Activated CD4-positive, CD25-positive, alpha-beta regulatory T cell treated with anti-CD3 and anti-CD28 coated beads, Interleukin-2, amount 50 U/mL, for 24 hours (primary cell): ENCODE measurements at places on chromosomes 11 and 22.

DNA sequence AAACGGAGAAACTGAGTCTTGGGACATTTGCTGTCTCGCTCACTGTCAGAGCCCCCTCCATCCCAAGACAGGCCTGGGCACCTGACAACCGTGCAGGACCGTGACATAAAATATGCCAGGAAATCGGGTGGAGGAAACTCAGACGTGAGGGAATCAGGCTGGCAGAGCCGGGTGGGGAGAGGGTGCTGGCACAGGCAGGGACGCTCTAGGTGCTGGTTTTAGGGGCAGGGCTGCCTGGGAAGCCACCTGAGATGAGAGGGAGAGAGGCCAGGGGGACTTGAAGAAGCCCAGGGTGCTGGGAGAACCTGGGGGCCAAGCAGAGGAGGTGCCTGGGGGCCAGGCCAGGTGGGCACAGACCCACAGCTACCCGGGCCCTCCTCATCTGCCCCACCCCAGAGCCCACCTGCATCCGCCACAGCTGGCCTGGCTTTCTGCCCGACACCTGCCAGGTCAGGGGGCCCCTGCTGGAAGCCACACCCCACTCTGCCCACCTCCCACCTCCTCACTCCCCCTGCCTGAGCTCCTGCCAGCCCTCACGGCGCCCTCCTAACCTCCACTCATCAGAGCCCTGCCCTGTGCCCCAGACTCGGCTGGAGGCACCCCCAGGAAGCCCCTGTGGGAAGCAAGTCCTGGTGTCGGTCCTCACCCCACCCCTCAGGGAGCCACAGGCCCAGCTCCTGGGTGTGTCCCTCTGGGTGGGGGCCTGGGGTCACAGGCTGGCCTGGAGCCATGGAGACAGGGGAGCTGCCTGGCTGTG is 27.3 kb upstream of the MUC5AC start:
- ATAC-seq = no peak

DNA sequence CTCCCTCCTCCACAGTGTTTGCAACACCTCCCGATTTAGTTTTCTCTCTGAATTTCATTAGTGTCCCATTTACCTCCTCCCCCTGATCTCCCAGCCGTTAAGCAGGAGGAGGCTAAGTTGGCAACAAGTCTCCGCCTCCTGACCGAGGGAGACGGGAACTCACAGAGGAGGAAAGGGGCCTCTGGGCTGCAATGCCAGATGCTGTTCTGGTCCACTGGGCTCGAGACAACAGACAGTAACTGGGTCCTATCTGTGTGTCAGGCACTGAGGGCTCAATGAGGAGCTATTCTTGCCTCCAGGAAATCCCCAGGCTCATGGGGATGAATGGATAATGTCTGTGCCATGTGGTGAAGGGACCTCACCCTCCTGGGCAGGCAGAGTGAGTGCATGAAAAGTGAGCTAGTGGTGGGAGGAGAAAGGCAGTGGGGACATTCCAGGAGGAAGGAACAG is 228.1 kb downstream of the TENM4 start:
- no peak for ATAC-seq

DNA sequence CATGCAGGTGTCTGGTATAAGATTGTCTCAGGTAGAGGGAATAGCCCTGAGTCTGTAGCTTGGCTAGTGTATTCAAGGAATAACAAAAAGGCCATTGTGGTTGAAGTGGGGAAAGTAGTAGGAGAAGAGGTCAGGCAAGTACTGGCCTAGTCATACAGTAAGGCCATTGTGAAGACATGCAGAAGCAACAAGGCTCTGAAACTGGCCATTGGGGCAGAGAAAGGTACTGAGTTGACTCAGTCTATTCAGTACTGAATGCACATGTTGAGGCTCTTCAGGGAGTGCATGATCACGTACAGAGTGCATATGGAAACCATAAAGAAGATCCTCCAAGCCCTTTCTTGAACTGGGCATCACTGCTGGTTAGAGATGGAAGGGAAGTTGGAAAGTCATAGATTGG is 477.6 kb downstream of the SOX6 start:
- no peak for ATAC-seq

DNA sequence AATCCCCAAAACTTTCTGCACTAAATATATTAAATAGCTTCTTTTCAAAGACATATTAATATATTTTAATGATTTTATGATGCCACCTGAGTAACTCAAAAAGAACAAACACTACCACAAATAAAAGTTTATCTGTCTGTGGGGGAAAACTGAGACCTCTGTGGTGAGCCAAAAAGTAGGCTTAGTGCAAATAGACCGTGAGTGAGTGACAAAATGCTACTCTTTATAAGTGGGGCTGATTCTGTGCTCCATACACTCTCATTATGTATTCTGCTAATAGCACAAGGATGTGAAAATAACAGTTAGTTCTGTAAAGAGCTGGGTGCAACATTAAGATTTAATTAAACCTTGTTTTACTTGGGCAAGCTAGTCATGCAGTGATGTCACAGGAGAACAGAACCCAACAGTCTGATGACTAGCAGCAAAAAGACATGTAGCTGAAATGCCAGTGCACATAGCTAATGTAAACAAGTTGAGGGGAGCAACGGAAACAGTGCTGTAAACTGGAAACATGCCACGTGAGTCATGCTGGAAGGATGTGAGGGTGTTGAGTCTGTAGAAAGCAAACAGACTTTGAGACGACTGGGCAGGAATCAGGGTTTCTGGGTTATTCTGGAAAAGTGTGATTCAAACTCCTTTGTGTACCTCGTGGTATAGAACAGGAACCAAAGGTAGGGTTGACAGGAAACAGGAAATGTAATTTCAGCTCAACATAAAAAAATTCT is 1130.4 kb downstream of the LRRC4C start:
- no peak for ATAC-seq

DNA sequence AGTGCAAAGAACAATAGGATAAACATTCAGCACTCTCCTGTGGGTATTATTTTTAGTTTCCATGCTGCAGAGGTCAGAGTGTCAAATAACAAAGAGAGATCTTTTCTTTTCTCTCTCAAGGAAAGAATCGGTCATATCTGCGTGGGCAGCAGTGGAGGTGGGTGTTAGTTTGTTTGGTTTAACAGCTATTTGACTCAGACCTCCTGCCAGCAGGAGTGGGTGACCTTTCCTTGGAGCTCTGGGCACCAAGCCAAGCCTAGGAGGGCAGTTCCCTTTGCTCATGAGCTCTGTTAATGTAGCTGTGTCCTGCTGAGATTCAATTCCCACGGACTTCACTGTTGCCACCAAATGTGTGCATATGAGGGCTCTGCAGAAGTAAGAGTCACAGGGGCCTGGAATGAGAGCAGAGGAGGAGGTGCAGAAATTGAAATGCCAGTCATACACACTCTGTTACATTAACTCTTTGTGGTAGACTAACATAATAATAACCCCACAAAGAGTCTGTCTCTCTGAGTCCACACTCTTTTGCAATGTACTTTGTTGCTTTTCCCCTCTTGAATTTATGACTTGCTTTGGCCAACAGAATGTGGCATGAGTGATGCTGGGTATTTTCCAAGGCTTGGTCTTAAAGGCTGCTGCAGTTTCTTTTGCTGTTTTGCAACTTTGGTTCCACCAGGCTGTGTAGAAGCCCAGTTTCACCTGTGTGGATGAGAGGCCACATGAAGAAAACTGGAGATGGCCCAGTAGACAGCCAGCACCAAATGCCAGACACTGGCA is 76.0 kb upstream of the GRK3 start:
- ATAC-seq = peak; percentile 34

- no peak for ATAC-seq
These were observed 384.5 kb downstream of the AASDHPPT start for GRCh38 chr11:106461839-106462545.

- no peak for ATAC-seq
These were observed 12.0 kb upstream of the TMPRSS13 start for GRCh38 chr11:117941163-117941707.

DNA sequence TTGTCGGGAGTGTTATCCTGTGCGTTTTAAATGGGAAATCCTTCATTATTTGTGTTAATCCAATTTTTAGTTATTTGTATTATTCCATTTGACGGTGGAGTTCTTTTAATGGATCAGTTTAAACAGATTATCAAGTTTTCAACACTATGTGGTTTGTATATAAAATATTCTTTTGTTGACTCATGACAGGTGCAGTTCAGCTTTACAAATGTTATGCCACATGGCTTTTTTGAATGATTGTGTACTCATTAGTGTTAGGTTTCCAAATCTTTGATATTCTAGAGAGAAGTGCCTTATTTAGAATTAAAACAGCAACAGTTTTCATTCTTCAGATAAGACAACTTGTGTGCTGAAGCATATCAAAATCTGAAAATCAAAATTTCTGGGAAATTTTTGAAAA is 2.4 kb downstream of the JAM3 start:
- no peak for ATAC-seq

DNA sequence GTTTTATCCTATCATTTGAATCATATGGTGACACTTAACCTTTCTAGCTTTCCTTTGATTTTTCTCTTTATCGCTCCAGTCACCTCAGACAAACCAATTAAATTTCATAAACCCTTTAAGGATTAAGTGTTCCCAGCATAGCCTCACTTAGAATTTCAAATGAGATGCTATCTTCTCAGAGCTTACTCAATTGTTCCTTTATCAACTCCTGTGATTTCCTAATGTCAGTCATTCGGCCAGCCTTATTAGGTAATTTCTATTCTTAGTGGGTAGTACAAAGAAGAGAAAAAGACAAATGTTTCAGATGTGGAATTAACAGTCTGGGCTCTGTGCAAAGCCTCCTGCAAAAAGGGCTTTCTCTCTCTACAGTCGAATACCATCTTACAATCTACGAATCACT is 77.1 kb upstream of the CCDC90B start:
- ATAC-seq = no peak

GRCh38 chr11:35144136-35144741 is 5.3 kb downstream of the CD44 start:
- ATAC-seq = peak; percentile 32

DNA sequence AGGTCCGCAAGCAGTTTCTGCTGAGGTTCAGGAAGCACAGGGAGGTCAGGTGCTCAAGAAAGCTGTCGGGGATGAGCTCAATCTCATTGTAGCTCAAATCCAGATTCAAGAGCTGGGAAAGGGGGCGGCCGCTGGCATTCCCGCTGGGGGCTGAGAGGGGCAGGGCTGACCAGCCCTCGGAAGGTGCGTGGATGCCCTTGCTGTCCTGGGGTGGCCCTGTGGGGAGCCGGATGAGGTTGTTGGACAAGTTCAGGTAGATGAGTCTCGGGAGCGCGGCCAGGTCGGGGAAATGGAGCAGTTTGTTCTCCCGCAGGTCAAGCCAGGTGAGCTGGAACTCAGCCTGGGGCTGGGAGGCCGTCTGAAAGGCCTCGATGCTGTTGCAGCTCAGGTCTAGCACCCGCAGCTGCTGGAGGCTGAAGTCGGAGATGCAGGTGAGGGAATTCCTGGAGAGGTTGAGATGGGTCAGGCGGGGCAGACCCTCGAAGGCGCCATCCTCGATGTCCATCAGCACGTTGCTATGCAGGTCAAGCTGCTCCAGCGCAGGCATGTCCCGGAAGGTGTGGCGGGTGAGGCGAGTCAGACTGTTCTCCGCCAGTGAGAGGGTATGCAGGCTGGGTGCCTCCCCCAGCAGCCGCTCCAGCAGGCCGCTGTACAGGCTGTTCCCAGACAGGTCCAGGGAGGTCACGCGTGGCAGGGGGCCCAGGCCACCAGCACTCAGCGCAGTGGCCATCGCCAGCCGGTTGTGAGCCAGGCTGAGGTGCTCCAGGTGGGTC is 9.8 kb downstream of the LRRC32 start:
- ATAC-seq = no peak

DNA sequence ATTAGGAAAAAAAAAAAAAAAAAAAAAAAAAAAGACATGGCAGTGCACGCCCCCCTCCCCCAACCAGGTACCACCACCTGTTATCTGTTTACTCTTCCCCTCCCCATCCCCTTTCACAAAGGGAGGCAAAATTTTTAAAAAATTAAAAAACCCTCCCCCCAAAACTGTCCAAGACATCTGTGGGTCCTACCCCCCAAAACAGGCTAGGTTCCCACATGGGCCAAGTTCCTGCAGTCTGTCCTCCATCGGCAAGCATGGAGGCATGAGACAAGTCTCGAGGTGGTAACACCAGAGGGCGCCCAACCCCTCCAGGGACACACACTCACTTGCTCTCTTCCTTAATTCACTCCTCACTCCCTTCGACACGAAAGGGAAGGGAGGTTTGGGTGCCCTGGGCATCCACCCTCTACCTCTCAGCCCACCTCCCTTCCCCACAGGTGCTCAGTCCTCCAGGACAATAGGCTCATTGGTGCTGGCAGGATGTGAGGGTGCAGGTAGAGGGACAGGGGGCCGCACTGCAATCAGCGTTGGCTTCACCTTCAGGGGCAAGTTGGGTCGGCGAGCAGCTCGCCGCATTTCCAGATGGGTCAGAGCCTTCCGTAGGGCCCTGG is 2.2 kb upstream of the TUT1 start:
- no peak for ATAC-seq

- no peak for ATAC-seq
These were observed 1.5 kb downstream of the ADAMTS8 start for GRCh38 chr11:130426837-130427341.

GRCh38 chr11:27281740-27282590 is 81.0 kb downstream of the CCDC34 start:
- ATAC-seq = no peak

- ATAC-seq = no peak
These were observed 532.2 kb upstream of the CCDC90B start for GRCh38 chr11:83818349-83818748.

GRCh38 chr11:19793326-19793725 is 80.7 kb downstream of the NAV2 start:
- ATAC-seq = no peak

GRCh38 chr22:39206491-39206890 is 38.3 kb downstream of the PDGFB start:
- no peak for ATAC-seq

DNA sequence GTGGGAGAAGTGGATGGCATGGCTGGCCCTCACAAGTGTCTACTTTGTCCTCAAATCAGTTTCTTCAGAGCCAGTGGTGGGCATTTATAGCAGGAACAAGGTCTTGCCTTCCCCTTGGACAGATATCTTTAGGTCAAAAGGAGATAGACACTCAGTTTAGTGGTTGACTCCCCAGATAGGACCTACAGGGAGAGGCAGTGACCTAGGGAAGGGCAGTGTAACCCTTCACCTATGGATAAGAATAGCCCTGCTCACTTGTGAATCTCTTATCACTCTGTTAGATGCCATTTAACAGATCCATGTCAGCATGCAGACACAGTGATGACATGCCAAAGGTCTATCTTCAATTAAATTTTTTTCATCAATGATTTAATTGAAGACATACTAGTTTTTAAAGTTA is 11.0 kb downstream of the BCO2 start:
- no peak for ATAC-seq
